Ecto neural progenitor cell (in vitro differentiated cells): ENCODE measurements at places on chromosomes 1 and 21.

GRCh38 chr1:228867951-228868730 lies 132.9 kb downstream of the RHOU start:
- DNase-seq, result peak; percentile 41

DNA sequence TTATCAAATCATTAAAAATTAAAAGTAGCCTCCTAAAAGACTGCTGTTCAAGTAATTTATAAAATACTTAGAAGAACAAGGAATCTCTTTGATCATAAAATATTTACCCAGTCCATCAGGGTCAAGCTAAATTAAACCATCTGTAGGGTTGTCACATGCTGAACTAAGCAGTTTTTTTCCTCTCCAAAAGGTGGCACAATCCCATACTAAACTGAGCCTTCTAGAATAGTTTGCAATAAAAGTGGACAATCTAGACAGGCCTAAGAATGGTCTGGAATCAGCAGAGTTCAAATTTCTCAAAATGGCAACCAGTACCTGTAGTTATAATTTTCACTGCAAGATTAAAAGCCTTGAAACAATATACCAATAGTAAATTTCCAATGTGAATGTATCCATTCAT lies 194.8 kb downstream of the EIF4G3 start:
- no peak for DNase-seq

GRCh38 chr21:23936224-23936623 lies 1671.1 kb downstream of the MRPL39 start:
- DNase-seq, result no peak

- no peak for DNase-seq
Measured at GRCh38 chr1:214898161-214898560, 184.4 kb upstream of the KCNK2 start.

- DNase-seq, result no peak
Measured at GRCh38 chr1:229326601-229327000, 16.2 kb downstream of the CCSAP start.

GRCh38 chr1:48002142-48002541 lies 5.0 kb upstream of the TRABD2B start:
- DNase-seq, result no peak

- DNase-seq, result no peak
Measured at GRCh38 chr1:196960854-196961253, 16.5 kb upstream of the CFHR5 start.

GRCh38 chr1:109306832-109307273 lies at the start of gene MYBPHL:
Gene MYBPHL (minus strand): TSS chr1:109307011. CDS start chr1:109306991, 20 bp downstream.
- no peak for DNase-seq

GRCh38 chr21:17612565-17613241 lies at the start of gene BTG3:
Gene BTG3 (minus strand): TSS chr21:17612901. CDS start chr21:17609144, 3,757 bp downstream.
- DNase-seq, result peak; percentile 83

- DNase-seq, result no peak
Measured at GRCh38 chr1:20470194-20470593, 15.8 kb downstream of the CAMK2N1 start.

DNA sequence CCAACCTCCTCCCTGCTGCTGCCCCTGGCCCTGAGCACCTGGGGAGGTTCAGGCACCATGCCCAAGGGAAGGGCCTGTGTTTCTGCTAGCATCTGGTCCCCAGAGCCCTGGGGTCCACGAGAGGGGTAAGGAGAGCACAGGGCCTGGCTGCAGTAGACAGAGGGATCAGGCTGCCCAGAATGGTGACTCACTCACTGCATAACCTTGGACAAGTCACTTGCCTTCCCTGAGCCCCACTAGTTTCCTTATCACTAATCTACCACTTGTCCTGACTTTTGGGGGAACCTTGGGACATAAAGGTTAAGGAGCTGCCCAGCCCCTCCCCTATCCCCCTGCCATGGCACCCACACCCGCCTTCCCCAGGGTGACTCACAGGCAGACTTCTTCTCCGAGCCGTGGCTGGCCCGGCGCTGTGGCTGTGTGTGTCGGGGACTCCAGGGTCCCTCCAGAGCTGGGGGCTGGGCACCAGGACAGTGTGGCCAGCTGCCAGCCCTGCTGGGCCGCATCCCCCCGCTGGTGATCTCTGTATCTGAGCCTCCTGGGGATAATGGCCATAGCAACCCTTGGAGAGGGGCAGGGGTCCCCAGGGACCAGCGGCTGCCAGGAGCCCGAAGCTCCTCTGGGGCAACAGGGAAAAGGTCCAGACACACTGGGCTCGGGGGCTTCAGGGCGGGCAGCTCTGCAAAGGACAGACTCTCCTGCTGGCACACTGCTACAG lies 4.0 kb downstream of the ARHGEF19 start:
- DNase-seq, result no peak

GRCh38 chr1:9031484-9032259 lies 5.4 kb upstream of the SLC2A7 start:
- DNase-seq, result no peak

- DNase-seq, result no peak
Measured at GRCh38 chr1:109258481-109259466, 9.4 kb downstream of the CELSR2 start.

- peak; percentile 76 for DNase-seq
Measured at GRCh38 chr1:37752583-37753471, 12.1 kb downstream of the EPHA10 start.

- DNase-seq, result no peak
Measured at GRCh38 chr1:16085522-16085921, 12.1 kb upstream of the FAM131C start.

GRCh38 chr1:50700621-50701020 lies 259.4 kb downstream of the FAF1 start:
- DNase-seq, result no peak

GRCh38 chr21:32819694-32820093 lies 48.1 kb upstream of the PAXBP1 start:
- DNase-seq, result no peak

DNA sequence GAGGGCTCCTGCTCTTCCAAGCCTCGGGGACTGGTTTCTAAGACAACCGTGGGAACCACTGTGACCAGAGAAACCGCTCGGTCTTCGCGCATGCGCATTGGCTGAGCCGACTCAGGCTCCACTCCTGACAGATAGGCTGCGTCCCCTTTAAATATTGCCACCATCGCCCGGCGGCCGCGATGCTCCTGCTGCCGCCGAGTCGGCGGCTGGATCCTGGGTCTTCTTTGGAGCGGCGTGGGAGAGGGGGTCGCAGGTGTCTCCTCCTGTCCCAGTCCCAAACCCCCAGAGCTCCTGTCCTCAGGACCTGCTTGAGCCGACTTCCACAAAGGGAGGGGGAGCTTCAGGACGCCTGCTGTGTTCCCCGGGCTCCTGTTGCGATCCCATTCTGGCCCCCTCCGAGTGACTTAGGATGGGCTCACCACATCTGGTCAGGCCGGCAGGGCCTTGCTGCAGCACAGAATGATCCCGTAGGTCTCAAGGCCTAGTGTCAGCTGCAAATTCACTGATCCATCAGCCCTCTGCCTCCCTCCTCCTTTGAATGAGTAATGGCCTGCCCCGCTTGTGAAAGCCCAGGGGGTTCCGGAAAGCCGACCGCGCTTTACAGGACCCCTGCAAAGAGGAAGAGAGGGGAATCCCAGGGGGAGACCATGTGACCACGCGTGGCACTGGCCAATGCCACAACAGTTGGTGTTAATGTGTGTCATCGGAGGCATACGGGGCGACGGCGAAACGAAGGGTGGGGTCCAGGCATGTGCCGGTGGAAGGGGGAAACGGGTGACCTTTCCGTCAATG lies 683.2 kb upstream of the TPTE start:
- no peak for DNase-seq

- no peak for DNase-seq
Measured at GRCh38 chr1:67457247-67457646, 27.0 kb upstream of the SERBP1 start.

DNA sequence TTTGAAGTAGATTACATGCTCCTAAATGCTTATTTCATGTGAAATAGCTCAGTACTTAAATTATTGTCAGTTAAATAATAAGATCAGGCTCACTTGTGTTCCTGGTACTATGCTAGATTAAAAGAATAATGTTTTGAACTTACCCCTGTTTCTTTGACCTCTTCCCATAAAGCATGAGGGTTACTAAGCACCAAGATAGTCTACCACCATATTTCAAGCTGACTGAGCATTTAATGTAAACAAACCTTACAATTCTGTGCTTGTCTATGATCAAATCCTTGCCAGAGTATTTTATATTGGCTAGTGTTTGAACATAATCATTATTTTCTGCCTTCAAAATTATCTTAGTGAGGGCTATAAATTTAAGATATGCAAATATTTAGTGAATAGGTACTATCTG lies 98.1 kb downstream of the LHX9 start:
- no peak for DNase-seq

DNA sequence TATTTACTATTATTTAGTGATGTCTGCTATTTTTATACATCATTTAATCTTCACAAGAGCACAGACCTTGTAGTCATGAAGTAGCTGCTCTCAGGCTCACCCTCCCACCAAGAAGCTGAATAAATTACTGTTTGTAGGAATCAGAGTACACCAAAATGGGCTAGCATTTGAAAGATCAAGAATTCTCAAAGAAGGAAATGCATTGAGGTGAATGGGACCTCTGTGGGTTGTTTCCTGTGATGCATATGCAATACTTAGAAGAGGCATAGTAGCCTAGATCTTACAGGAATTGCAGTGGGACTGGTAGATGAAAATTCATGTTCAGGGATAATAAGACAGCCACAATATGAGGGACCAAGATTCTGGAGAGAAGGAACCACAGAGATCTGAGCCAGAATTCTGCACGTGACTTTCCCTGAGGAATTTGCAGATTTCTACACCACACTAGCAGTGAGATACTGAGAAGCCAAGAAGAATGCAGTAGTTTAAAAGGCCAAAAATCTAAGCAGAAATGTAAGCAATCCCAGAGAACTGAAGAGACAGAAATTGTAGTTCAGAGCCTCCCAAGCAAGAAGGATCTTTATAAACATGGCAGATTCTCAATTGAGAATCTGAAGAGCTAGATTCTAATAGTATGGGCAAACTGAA lies 307.0 kb downstream of the ST6GALNAC3 start:
- DNase-seq, result no peak

- DNase-seq, result no peak
Measured at GRCh38 chr1:25669781-25670567, 53.4 kb downstream of the MAN1C1 start.

DNA sequence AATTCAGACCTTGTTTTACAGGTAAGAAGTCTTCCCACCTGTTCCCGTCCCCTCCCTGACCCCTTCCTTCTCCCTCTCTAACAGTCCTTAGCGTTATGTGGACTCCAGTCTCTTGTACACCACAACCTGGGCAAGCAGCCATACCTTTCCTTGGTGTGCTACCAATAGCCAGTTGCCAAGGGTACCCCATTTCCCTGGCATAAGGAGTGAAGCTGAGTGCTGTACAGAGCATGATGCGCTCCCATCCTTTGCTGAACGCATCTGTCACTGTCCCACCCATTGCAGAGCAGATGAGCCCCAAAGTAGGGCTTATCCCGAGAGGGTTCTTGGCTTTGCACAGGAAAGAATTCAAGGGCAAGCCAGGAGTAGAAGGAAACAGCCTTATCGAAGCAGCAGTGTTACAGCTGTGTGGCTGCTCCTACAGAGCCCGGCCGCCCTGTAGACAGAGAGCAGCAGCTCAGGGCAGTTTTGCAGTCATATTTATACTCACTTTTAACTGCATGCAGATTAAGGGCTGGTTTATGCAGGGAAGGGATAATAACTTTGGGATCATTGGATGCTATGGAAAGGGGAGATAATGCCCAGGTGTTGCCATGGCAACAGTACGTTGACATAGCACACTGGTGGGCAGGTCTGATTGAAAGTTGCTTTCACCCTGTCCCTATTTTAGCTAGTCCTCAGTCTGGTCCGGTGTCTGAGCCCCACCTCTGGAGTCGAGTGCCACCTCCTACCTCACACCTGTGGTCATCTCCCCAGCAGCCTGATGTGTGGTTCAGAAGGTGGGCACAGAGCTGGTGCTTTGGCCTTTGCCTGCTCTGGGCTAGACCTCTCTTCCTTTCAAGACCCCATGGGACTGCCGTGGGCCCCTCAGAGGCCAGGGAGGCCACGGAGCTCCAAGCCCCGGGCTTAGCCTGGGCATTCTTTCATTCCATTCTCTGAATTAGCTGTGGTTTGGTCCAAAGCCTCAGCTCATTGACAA lies 5.1 kb downstream of the FHAD1 start:
- DNase-seq, result no peak

DNA sequence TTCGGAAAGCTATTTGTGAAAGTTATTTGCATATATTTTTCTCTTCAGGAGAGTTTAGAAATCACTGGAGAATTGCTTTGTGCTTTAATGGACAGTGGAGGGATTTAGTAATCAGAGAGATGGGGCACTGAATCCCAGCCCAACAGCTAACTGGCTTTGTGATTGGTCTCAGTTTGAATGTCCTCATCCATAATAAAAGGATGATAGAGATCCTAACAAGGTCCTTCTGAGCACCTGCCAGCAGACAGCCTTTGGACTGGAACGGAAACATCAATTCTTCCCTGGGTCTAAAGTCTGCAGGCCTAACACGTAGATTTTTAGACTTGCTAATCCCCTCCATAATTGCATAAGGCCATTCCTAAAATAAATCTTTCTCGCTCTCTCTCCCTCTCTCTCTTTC lies 112.0 kb upstream of the ADAMTS5 start:
- no peak for DNase-seq

DNA sequence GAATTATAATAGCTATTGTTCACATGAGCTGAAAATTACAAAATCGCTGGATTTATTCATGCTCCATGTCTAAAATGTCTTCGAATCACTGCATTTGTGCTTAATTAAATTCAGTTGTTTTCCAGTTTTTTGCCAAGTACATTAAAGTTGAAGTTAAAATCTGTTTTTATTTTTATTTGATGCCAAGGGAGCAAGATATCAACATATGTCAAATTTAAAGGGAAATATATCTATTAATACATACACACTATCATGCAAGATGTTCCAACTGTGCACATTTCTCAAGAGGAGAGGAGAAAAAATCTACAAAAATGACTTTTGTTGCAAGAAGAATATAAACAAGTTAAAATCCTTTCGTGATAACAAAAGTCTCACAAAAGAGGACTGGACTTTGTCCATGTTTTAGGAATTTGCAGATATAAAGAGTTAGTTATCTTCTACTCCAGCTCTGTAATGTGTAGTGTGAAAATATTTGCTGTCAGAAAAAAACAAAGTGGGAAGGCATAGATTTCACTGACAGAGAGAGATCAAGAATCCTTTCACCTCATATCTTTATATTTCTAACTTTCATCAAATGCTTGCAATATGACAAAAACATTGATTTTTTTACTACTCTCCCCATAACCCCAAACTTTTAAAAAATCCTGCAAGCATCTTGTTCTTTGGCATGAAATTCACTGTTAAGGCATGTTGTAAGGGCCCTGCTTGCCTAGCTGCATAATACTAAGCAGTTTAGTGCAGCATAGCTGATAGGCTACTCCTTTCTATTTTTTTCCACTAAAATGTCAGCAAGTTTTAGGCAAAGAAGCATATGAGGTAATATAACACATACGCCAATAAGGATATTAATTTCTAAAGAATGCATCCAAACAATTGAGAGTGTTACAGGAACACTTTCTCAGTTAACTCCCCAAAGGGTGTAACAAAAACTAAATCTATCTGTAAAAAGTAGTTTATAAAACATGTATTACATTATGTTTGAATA lies 340.2 kb upstream of the ADAMTS5 start:
- no peak for DNase-seq

- DNase-seq, result no peak
Measured at GRCh38 chr1:17338706-17339493, 30.9 kb downstream of the PADI4 start.
